Ovary (tissue), 10 donors: ENCODE measurements at places on chromosomes 1 and 21. TPM values are rescaled to one million over a fixed set of nuclear protein-coding genes. Genes with fewer than 3 reads are reported as not detected.

Gene C1orf116
- 0.02 TPM for polyA plus RNA-seq

Gene TTLL7
- polyA plus RNA-seq: 9.9 TPM

Gene FCMR
- 2.6 TPM for polyA plus RNA-seq

Gene NOS1AP
- 1.8 TPM for polyA plus RNA-seq

Gene KRTAP21-2
- polyA plus RNA-seq: not detected

Gene ETV3L
- polyA plus RNA-seq: not detected

Gene CRNN
- not detected for polyA plus RNA-seq

Gene TMEM50B
- polyA plus RNA-seq: 50.1 TPM

Gene BSND
- 0.10 TPM for polyA plus RNA-seq

Gene ZNF648
- 0.12 TPM for polyA plus RNA-seq

Gene IL23R
- polyA plus RNA-seq: 0.68 TPM

Gene MIXL1
- 0.55 TPM for polyA plus RNA-seq

Gene DOCK7
- 29.1 TPM for polyA plus RNA-seq

Gene ADAMTS4
- polyA plus RNA-seq: 0.90 TPM

Gene SLC44A3
- 1.4 TPM for polyA plus RNA-seq

Gene PRR9
- polyA plus RNA-seq: 0.13 TPM

Gene RNU1-2
- not detected for polyA plus RNA-seq

Gene CXADR
- polyA plus RNA-seq: 1.4 TPM

Gene SOD1
- polyA plus RNA-seq: 451 TPM

Gene CLCNKB
- 0.18 TPM for polyA plus RNA-seq

Gene MCOLN3
- polyA plus RNA-seq: 1.8 TPM

Gene MTARC2
- polyA plus RNA-seq: 80.2 TPM

Gene SYNC
- 10.6 TPM for polyA plus RNA-seq

Gene SEC16B
- 3.1 TPM for polyA plus RNA-seq

Gene OR2T27
- not detected for polyA plus RNA-seq

Gene AK5
- polyA plus RNA-seq: 0.50 TPM

Gene NUAK2
- polyA plus RNA-seq: 1.2 TPM

Gene CD5L
- 0.45 TPM for polyA plus RNA-seq

Gene LDLRAD1
- polyA plus RNA-seq: 0.22 TPM

Gene ST6GALNAC3
- polyA plus RNA-seq: 2.0 TPM
